ENCODE measurements at places on chromosomes 16 and 17. TPM values are rescaled to one million over a fixed set of nuclear protein-coding genes. Genes with fewer than 3 reads are reported as not detected.

GRCh38 chr17:67578142-67578457 lies 139.6 kb upstream of the NOL11 start:
- DNase-seq = no peak

- DNase-seq = no peak
These were observed 5.9 kb downstream of the RETREG3 start for GRCh38 chr17:42603318-42603717.

- peak; percentile 86 for DNase-seq
These were observed 15.8 kb downstream of the SNX20 start for GRCh38 chr16:50665128-50665878.

DNA sequence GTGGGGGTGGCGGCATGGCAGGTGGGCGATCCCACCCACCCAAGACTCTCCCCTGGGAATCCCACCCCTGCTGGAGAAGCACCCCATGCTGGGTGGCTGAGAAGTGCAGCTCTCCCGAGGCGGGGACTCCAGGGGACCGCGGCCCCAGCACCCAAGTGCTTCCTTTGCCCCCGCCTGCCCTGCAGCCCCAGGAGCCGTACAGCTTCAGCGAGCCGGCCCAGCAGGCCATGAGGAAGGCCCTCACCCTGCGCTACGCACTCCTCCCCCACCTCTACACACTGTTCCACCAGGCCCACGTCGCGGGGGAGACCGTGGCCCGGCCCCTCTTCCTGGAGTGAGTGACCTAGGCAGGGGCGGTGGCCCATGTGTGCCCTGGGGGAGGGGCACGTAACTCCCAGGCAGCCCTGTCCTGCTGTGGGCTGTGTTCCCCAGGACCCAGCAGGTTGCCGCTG lies 11.7 kb downstream of the GAA start:
- DNase-seq = no peak

DNA sequence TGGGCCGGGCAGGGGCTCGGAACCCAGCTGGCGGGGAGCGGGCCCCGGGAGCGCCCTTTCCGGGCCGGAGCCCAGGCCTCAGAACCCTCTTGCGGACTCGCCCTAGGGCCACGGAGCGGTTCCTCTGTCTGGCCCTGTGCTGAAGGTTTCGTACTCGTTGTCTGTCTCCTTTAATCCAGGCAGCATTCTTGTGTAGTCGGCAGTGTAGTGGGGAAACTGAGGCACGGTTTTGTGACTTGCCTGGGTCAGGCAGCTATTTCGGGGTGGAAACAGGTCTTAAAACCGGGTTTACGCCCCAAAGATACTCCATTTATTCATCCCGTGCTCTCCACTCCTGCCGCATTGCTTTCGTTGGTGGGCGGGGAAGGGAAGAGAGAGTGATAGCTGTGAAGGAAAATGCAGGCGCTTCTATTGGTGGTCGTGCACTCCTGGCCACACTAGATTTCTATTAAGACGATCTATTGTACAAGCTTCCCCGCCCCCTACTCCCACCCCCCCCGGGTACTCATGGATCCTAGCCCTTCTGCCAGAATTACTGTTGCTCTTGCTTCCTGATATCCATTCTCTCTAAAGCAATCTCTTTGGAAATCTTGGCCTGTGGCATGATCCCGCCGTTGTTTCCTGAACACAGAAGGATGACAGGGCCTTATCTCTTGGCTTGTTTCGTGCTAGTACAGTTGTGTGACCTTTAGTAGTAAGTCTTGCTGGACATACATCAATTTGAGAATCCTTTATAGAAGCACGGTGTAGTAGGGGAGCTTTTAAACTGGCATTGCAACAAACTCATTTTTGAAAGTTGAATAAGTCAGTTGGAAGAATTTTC lies 751 bp downstream of the DCAF7 start:
- DNase-seq = no peak

DNA sequence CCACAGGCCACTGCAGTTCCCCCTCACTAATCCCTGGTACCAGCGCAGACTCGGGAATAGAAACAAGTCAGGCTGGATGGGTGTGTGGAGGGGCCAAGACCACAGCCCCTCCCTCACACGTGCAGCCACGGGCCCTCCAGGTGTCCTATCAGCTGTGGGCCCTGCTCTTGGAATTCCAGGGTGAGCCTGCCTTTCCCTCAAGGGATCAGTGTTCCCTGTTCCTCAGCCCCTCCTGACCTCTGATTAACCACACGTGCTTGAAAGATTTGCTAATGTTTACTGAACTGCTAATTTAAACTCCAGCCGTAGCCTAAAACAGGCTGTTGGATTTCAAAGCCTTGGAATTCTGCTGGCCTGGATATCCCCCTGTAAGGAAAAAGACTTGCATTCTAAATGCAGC lies 146.4 kb downstream of the SOCS1 start:
- DNase-seq = no peak

DNA sequence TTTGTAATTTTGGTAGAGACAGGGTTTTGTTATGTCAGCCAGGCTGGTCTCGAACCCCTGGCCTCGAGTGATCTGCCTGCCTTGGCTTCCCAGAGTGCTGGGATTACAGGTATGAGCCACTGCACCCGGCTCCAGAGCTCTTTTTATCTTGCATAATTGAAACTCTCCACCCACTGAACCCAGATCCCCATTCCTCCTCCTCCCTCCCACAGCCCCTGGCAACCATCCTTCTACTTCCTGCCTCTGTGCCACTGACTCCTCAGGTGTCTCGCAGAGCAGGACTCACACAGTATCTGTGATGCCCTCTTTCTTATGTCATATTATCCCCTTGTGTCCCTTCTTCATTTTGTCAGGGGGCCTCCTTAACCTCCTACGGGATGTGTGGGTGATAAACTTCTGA lies 340.7 kb downstream of the SLC39A11 start:
- DNase-seq = no peak

GRCh38 chr17:49342575-49342936 lies 19.5 kb downstream of the ZNF652 start:
- DNase-seq = no peak

GRCh38 chr17:7475764-7476422 lies 3.5 kb downstream of the ZBTB4 start:
- DNase-seq = peak; percentile 70

GRCh38 chr16:52613508-52613907 lies 66.6 kb upstream of the TOX3 start:
- no peak for DNase-seq

DNA sequence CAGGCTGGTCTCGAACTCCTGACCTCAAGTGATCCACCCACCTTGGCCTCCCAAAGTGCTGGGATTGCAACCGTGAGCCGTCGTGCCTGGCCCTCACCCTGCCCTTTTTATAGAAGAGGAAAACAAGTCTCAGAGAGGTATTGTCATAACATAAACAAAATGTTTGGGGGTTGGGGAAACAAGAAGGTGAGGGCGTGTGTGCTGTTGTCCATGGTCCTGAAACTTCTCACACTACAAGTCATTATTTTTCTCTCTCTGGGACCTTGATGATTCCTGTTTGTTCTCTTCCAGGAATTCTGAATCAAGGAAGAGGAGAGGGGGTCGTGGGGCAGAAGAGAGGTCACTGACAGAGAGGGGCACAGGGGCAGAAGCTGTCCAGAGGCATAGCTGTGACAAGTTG lies 160.2 kb upstream of the LHX1 start:
- DNase-seq = no peak

- peak; percentile 1 for DNase-seq
These were observed 54.6 kb upstream of the ACSF3 start for GRCh38 chr16:89038811-89039735.

GRCh38 chr17:42399121-42399520 lies 10.9 kb upstream of the STAT3 start:
- no peak for DNase-seq

- no peak for DNase-seq
These were observed 8.2 kb upstream of the KRT38 start for GRCh38 chr17:41449008-41449407.

DNA sequence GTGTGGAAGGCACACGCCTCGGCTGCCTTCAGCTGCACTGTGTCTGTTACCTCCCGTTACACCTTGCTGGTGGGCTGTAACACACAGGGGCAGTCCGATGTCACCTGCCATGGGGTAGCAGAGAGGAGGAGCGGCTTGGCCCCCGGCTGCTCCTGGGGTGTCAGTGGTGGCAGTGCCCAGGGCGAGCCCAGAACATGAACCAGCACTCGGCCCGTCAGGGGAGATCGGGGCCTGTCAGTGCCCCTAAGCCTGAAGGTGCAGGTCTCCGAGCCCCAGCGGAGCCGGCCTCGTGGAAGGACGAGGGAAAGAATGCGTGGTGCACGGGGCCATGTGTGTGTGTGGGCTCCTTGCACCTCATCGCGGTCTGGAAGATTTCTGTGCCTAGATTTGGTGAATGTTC lies 15.4 kb downstream of the RGS11 start:
- DNase-seq = peak; percentile 30

- DNase-seq = no peak
These were observed 47.6 kb downstream of the GOSR1 start for GRCh38 chr17:30524847-30525246.

DNA sequence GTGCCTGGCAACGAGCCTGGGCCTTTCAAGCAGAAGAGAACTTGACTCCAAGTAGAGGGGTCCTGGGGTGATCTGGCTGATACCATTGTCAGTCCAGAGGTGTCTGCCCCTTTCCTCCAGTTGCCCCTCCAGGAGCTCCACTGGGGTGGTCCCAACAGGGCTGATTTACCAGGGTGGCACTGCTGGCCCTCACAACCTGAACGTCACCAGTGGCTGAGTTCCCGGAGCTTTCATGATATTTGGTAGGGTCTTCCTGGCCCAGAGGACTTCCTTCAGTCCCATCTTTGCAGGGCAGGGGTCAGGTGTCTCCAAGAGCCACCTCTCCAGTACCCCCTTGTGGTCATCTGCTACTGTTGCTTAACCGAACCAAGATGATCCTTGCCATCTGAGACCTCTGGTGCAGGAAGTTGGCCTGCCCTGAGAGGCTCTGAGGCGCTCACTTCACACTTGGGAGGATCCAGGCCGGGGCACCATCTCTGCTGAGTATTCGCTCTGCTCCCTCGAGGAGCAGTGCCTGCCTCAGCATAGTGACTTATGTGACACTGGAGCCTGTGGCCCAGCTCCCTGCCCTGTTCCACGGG lies 3.5 kb downstream of the LIMD2 start:
- peak; percentile 53 for DNase-seq

DNA sequence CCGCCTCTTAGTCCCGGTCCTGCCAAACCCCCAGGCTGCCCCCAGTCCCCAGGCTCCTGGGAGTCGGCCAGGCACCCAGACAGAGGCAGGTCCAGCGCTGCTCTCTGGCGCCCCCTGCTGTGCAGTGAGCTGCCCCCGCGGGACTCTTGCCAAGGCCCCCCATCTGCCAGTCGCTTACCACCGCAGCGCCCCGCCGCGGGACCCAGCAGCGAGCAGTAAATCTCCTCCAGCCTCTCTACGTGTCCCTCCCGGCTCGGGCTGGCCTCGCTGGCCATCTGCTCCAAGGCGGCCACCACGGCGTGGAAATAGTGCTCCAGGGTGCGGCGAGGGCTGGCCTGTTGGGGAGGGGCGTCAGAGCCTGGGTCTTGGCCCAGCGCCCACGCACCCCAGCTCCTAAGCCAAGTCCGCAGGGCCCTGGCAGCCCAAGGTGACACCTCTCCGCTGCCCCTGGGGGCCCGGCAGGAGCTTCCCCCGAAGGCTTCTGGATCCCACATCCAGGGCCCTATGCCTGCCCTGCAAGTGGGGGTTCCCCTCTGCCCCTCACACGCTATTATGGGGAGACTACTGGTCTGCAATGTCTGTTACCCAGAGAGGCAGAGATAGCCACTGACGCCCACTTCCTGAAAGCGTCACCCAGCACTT lies 33.7 kb upstream of the MFSD6L start:
- peak; percentile 52 for DNase-seq

GRCh38 chr17:13541032-13541480 lies 60.7 kb downstream of the HS3ST3A1 start:
- no peak for DNase-seq

DNA sequence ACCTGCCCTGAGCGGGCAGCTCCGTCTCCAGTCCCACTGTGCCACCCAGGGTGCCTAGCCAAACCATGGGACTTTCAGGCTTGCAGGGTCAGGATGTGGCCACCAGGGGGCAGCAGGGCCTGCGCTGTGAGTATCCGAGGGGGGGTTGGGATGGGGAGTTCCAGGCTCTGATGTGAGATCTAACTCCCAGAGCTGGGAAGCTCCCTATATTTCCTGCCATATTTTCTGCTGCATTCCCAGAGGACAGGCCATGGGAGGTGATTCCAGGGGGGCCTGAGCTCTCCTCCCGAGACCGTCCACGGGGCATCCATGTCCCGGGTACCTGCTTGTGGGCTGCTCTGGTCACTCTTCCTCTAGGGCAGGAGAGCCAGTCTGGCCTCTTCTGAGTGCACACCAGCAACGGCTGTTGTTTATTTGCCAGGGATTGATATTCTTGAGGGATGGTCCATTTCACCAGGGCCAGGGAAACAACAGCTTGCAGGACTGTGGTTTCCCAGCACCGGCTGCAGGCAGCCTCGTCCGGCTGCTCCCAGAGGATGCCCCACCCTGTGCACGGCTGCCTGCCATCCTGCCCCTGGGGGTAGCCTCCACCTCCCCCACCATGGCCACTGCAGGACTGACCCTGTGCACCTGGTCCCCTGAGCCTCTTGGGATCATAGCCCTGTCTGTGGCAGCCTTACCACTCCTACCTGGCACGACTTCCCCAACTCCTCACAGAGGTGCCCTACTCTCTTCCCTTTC lies 1.2 kb downstream of the GPR142 start:
- peak; percentile 90 for DNase-seq

DNA sequence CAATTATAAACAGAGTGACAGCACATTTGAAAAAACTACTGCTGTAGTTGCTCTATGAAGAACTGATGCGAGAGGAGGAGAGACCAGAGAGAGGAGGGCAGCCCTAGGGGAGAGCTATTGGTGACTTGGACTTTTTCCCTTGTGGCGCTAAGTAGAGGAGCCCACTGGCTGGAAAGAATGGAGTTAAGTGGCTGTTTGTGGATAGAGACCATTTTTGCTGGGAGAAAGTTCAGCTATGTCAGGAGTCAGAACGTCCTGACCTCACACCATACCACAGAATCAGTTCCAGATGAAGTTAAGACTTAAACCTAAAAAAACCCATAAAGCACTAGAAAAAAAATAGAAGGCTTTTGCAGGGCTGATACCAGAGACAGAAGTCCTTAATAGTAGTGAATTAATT lies 2.0 kb downstream of the POLR2A start:
- no peak for DNase-seq

SP6 gene
- 0.34 TPM for polyA plus RNA-seq

RECQL5 gene
- polyA plus RNA-seq = 13.5 TPM

RAMP2 gene
- 73.5 TPM for polyA plus RNA-seq

MYO1C gene
- 78.9 TPM for polyA plus RNA-seq

CES1 gene
- 59.6 TPM for polyA plus RNA-seq

ABCC11 gene
- 0.09 TPM for polyA plus RNA-seq
